ENCODE measurements at places on chromosomes 12 and 14.

GRCh38 chr14:82362452-82362851, 828.8 kb upstream of the SEL1L start:
- no peak for DNase-seq

DNA sequence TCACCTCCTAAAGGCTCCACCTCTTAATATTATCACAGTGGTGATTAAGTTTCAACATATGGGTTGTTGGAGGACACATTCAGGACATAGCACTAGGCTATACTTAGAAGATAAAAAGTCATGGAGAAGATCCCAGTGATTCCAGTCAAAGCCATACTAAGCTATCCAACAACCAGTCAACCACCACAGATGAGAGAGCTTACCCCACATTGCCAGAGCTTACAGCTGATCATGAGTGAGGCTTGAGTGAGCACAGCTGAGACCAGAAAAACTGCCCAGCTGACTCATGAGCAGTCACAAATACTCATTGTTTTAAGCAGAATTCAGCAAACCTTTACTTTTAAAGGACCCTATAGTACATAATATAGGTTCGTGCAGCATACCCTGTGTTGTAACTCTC, 85.1 kb downstream of the DRAM1 start:
- DNase-seq, result no peak

DNA sequence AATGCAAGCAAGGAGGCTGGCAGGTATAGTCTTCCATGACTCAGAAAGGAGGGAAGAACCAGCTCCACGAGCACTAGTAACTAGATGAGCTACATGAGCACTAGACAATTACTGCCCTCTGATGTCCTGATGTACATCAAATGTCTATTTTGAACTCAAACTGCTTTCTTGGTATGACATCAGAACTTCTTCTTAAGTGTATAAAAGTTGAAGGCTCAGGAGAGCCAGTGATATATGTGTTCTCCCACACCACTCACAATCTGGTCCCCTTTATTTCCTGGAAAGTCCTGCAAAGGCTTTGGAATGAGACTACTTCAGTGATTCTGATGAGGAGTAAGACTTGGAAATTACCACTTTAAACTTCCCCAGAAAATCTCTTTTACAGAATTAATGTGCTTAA, 18.5 kb upstream of the DHRS7 start:
- no peak for DNase-seq

DNA sequence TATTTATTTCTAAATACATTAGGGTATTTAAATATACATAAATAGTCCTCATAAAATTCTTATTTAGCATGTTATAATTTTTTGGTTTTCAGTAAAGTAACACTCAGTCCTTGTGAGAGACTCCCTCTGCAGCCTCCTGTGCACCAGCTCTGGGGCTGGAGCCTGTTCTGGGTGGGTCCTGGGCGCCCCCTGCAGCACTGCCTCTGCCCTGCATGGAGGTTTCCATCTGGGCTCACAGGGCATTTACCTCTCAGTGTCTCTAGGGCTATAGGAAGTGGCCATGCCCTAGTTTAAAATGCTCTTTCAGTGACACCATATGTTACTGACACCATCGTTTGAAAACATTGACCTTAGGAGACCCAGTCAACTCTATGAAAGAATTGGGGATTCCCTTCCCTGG, 1155.2 kb downstream of the TMEM121 start:
- DNase-seq, result no peak

DNA sequence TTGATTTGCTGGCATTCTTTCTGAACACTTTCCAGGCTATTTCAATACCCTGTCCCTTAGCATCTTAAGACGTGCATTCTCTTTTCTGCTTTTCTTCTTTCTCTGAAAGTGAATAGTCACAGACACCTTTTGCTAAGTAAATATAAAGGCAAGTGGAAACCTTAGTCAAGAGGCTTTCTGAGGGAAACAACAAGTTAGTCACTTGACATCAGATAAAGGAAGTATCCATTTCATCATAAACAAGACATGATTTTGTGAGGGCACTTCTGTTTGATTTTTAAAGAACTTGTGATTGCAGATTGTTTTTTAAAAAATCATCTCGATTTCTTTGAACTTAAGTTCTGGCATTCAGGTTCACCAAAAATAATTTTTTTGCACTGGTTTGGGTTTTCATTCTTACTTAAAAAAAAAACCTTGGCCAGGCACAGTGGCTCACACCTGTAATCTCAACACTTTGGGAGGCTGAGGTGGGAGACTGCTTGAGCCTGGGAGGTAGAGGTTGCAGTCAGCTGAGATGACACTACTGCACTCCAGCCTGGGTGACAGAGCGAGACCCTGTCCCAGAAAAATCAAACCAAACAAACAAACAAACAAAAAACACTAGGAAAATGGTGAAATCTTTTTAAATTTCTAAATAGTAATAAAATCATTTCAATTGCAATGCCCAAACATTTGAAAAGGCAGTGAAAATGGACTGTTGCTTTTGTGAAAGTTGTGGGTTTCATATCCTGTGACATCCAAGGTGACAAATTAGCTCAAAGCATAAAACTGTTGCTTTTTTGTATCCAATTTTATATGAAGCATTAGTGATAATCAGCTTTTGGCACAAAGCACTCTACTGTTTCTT, 8.3 kb upstream of the KLHL42 start:
- no peak for DNase-seq

DNA sequence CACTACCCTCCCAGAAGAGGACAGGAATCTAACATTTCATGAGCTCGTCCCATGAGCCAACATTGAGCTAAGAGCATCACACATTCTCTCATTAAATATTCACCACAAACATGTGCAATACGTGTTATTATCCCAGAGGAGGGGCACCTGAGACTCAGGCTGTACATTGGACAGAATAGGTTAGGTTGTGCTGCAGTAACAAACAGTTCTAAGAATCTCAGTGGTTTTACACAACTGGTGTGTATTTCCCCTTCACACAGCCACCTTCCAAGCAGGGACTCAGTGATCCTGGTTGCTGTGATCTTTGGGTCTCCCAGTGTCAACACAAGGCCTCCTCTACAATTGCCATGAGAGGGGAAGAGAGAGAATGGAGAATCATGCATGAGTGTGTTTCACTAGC, 15.0 kb upstream of the ACTN1 start:
- no peak for DNase-seq

DNA sequence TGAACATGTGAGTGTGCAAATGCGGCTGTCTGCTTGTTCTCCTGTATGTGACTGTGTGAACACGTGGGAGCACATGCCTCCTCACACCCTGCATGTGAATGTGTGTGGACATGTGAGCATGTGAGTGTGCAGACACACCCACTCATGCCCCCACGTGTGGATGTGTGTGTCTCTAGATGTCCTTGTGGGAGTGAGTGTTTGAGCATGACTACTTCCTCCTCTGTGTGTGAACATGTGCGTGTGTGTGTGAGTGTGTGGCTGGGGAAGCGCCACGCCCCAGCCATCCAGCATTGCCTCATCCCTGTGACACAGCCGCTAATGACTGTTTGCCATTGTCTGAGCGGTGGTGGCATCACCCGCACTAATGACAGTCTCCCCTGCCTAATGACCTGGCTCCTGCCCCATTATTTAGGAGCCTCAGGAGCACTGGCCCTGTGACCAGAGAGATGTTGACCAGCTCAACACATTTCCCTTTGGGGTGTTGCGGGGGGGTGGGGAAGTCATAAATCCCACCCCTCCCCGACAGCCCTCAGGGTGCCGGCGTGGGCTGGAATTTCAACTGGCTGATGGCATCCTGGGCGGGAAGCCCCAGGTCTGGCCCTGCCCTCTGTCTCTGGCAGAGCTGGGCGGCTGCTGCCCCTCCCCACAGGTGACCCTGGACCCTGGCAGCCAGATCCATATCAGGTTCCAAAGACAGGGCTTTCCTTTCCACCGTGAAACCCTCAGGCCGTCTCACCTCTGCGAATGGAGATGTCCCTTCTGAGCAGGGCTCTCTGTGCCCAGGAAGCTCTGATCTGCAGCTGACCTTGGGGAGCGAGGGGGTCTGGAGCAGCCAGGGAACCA, 11.5 kb upstream of the KRT80 start:
- peak; percentile 55 for DNase-seq

DNA sequence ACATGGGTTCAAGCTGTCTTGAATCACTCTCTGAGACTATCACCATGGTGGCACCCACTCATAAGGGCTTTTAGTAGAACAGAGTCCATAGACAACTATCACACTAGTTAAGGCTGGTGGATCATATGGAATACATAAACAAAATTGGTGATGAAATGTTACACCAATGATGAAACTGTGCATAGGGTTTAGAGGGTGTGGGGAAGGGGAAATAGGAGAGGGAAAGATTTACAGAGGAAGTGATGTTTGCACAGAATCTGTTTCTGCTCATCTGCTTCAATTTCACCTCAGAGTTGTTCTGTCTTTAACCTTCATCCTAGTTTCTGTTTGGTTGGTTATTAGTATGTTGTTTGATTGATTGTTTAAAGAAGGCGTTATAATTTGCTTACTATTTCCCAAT, 2.4 kb upstream of the RXYLT1 start:
- DNase-seq, result no peak

- DNase-seq, result no peak
Measured at GRCh38 chr14:102218688-102219087, 79.0 kb downstream of the WDR20 start.

GRCh38 chr14:91727121-91727520, 4.8 kb downstream of the CATSPERB start:
- no peak for DNase-seq

- peak; percentile 95 for DNase-seq
Measured at GRCh38 chr14:103103461-103104388, 9.2 kb downstream of the EXOC3L4 start.

- DNase-seq, result no peak
Measured at GRCh38 chr14:95958105-95958504, 81.1 kb upstream of the C14orf132 start.

DNA sequence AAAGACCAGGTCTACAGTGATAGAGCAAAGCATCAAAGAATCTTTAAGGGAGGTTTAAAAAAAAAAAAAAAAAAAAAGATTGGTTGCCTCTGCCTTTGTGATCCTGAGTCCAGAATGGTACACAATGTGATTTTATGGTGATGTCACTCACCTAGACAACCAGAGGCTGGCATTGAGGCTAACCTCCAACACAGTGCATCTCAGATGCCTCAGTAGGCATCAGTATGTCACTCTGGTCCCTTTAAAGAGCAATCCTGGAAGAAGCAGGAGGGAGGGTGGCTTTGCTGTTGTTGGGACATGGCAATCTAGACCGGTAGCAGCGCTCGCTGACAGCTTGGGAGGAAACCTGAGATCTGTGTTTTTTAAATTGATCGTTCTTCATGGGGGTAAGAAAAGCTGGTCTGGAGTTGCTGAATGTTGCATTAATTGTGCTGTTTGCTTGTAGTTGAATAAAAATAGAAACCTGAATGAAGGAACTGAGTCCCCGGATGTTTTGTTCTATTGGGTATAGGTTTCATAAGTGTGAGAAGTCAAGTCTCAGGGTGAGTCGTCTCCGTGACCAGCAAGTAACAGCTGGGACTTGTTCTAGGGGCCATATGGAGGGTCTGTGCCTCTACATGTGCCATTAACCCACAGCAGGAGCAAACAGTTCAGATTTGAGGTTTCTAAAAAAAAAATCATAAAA, 9.3 kb downstream of the PEBP1 start:
- DNase-seq, result peak; percentile 43

GRCh38 chr12:64729909-64730587, 29.2 kb downstream of the GNS start:
- peak; percentile 25 for DNase-seq

GRCh38 chr12:14260011-14260993, 105.2 kb upstream of the ATF7IP start:
- DNase-seq, result no peak

DNA sequence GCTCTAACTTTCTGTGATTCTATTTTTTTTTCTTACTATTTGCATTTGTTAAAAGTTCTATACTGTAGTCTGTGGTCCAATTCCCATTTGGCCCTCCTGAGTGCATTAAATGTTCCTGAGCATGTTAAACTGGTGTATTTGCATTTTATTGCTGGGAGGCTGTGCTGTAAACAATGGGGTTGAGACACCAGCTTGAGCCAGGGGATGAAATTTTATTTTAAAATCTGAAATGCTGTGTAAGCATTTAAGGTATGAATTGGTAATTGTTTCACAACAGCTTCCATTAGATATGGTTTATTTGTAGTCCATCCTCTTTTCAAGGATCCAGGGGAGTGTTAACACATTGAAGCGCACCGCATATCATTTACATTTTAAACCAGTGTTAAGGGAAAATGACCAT, 89.9 kb upstream of the RFX4 start:
- DNase-seq, result no peak

GRCh38 chr12:31005944-31006361, 67.7 kb upstream of the DDX11 start:
- DNase-seq, result no peak

DNA sequence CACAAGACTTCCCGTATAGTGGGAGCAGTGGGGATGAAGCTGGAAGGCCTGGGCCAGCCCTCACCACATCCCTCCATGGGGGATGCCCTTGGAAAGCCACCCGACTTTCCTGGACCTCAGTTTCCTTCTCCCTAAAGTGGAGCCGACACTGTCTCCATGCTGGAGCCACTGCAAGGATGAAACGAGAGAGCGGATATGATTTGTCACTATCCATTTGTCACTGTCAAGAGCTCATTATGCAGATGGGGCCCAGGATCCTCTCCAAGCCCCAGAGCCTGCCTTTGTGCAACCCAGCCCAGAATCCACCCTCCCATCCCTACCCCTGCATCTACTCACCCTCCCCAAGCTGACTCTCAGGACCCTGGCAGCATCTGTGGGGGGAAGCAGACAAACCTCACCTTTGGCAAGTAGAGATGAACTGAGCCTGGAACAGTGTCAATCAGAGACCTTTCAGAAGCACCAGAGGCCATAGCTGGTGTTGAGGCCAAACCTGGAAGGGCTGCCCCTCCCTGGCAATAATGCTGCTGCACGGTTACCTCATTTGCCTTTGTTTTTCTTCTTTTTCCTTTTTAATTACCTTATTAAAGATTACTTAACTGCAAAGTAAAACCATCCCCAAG, 287.7 kb upstream of the RTL1 start:
- DNase-seq, result no peak

DNA sequence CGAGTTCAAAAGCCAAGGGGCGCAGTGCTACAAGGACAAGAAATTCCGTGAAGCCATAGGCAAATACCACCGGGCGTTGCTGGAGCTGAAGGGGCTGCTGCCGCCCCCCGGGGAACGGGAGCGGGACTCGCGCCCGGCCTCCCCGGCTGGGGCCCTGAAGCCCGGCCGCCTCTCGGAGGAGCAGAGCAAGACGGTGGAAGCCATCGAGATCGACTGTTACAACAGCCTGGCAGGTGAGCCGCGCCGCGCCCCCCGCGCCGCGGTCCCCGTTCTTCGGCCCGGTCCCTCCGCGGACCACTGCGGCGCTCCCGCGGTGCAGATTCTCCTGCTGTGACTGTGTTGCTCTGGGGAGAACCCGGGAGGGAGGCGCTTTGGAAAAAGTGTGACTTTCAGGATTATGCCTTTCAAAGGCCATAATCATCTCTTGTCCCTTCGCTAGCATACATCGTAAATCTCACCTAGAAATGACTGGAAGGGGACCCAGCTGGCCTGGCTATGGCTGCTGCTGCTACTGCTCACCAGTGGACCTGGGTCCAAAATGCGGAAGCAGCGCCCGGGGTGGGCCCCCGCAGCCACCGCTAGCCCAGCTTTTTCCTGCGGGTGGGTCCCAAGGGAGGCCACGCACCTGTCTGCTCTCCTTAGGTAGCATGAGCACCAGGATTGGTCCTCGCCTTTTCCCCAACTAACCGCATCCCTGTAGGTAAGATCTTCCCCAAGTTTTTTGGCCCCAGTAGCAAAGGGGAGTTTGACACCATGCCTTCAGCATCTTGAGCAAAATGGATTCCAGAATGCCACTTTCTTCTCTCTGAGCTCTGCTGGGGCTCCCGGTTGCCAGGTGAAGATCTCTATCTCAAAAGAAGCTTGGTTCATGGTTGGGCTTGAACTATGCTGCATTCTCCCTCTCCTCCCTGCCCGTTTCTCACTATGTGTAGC, 853 bp downstream of the TTC9 start:
- DNase-seq, result no peak
